ENCODE measurements at places on chromosomes 13 and 19.
A peak's percentile ranks its signal among the peaks of the same experiment; 100 is the strongest.

DNA sequence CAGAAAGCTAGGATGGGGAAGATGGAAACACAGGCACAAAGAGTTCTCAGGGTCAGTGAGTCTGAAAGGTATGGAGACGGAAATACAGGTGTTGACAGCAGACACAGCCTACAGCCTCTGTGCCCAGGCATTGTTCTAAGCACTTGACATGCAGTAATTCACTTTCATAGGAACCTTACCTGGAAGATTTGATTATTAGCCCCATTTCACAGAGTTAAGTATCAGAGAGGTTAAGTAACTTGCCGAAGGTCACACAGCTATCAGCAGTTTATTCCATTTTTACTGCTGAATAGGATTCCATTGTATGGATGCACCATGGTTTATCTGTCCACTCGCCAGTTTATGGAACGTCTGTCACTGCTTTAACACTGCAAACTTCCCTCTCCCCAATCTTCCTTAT, 13.2 kb downstream of the KLK4 start:
- no peak for DNase-seq

- DNase-seq, result no peak
Measured at GRCh38 chr13:23966691-23967615, 69.7 kb upstream of the C1QTNF9B start.

DNA sequence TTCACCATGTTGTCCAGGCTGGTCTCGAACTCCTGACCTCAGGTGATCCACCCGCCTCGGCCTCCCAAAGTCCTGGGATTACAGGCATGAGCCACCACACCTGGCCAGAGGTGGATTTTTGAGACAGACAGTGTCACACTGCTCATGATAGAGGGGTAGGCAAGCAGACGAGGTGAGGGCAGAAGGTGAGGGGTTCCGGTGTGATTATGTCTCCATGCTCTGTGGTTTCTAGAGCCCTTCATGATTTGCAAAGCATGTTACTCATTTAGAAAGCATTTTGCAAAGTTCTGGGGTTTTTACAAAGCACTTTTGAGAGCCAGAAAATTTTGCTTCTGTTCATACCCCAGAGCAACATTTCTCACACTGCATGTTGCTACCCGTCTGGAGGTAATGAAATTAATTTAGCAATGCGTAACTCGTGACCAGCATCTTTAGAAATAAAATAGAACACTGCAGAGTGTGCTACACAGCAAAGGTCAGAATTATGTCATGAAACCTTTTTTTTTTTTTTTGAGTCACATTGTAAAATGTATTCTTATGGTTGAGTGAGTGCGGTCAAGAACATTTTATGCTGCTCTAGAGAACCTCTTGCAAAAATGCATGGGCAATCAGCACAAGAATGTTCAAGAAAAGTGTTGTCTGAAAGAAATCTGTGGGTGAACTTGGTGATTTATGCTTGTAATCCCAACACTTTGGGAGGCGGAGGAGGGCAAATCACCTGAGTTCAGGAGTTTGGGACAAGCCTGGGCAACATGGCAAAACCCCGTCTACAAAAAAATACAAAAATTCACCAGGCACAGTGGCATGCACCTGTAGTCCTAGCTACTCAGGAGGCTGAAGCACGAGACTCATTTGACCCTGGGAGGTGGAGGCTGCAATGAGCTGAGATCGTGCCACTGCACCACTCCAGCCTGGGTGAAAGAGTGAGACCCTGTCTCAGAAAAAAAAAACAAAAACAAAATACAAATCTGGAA, 58.0 kb downstream of the MAP4K1 start:
- DNase-seq, result peak; percentile 21

GRCh38 chr13:30934381-30934780, 1.9 kb downstream of the TEX26 start:
- DNase-seq, result no peak

DNA sequence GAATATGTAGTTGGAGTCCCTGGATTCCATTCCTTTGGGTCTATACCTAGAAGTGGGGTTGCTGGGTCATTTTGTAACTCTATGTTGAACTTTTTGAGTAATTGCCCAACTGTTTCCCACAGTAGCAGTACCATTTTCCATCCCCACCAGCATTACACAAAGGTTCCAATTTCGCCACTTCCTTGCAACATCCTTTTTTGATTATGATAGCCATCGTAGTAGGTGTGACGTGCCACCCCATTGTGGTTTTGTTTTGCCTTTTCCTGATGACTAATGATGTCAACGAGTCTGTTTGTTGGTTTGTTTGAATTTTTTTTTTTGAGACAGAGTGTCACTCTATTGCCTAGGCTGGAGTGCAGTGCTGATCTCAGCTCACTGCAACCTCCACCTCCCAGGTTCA, 3.3 kb upstream of the PEX11G start:
- DNase-seq, result no peak

DNA sequence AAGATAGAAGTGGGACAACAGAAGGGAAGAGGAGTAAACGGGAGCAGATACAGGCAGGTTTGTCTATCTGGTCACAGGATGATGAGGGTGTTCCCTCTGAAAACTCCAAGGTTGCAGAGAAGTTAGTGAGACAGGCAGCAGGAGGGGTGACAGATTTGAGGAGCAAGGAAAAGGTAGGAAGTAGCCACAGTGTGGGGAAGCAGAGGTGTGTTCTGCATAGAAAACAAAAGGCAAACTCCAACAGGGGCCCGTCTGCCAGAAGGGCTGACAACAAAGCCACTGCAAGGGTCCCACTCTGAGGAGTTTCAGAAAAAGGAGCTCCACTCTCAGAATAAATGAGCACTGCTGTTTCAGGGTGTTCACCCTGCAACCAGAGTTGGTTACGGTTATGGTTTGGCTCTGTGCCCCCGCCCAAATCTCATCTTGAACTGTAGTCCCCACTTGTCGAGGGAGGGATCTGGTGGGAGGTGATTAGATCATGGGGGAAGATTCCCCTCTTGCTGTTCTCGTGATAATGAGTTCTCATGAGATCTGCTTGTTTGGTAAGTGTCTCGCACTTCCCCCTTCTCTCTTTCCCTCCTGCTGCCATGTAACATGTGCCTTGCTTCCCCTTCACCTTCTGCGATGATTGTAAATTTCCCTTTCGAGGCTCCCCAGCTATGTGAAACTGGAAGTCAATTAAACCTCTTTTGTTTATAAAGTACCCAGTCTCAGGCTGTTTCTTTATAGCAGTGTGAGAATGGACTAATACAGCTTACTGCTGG, 32.1 kb downstream of the SMAD9 start:
- DNase-seq, result no peak

- DNase-seq, result peak; percentile 23
Measured at GRCh38 chr19:54035215-54036178, 28.2 kb downstream of the VSTM1 start.
